ENCODE measurements at places on chromosomes 2 and 18.

- no peak for DNase-seq
These were observed 7.3 kb upstream of the WDR33 start for GRCh38 chr2:127818241-127818640.

DNA sequence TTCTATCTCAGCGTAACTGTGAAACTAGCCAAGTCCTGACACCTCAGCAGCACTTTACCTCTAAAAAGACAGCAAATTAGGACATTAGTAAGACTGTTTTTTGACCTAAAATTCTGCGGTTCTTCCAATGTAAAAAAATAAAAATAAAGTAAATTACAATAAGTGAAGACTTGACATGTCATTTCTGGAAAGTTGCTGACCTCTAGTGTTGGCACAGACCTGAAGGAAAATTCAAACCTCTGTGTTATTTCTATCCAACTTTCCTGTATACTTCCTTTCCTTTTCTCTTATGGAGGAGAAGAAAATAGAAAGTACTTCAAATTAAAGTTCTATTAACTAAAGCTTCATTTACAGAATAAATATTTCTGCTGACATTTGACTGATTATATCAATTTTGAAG is 110.6 kb downstream of the TMEM182 start:
- DNase-seq = no peak

DNA sequence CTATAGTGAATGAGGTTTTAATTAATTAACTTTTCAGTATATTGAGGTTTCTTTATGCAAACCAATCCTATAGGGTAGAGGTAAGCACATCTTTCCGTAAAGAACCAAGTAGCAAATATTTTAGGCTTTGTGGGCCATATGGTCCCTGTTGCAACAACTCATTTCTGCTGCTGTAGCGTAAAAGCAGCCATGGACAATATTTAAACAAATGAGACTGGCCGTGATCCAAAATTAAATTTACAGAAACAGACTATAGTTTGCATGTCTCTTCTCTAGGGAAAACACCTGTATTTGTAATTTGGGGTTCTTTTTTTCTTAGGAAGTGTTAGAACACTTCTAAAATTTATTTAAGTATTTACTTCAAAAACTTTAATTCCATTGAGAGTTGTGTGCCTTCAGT is 104.3 kb downstream of the KYNU start:
- no peak for DNase-seq

- DNase-seq = peak; percentile 58
These were observed 3.6 kb downstream of the ZNF516 start for GRCh38 chr18:76491473-76491775.

DNA sequence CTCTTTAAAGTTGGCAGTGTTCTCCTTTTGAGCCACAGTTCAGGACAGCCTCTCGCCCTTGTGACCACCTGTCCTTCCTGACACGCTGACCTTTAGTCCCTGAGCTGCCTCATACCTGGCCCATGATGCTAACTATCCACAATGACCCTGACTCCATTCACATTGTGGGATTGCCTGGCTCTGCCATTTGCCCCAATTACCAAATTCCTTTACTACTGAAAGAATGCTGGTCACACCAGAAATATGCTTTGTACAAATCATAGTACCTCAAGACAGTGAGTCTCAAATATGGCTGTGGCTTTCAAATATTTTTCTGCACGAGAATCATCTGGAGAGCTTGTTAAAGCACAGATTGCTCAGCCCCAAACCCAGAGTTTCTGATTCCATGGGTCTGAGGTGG is 54.2 kb downstream of the LTBP1 start:
- no peak for DNase-seq

- DNase-seq = peak; percentile 42
These were observed at the start of gene SPRED2 for GRCh38 chr2:65432227-65433190. SPRED2 (minus strand) TSS chr2:65432599; CDS start chr2:65431987, 612 bp downstream.

DNA sequence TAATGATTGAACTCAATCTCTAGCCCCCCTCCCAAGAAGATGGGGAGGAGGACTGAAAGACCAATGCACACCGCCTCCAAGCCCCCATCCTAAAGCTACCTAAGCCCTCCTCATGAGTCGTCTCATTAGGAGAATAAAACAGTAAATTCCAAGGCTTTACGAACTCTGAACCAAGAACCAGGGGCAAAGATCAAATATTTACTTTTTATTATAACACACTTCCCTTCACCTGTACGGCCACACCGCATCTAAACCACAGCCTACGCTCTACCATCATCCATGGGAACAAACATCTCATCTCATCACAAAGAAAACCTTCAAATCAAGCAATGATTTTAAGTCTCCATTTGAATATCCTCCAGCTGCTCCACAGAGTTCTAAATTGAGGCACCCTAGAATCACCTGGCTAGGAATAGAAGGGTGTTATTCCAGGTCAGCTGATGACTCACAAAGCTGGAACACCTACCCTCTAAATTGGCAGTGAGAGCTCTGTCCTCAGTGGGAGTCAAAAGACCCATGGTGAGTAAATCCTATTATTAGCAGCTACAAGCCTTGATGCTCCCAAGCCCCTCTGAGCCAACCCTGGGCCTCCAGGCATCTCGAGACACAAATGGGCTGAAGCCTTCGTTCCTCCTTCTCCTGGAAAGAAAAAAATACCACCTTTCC is 45.6 kb upstream of the BZW1 start:
- no peak for DNase-seq

- no peak for DNase-seq
These were observed 73.6 kb downstream of the RND3 start for GRCh38 chr2:150413910-150414309.

- no peak for DNase-seq
These were observed 80.6 kb downstream of the TRABD2A start for GRCh38 chr2:84800194-84800805.
